Activated CD8-positive, alpha-beta T cell treated with anti-CD3 and anti-CD28 coated beads for 36 hours (primary cell): ENCODE measurements at places on chromosomes 11 and 22. TPM values are rescaled to one million over a fixed set of nuclear protein-coding genes. Genes with fewer than 3 reads are reported as not detected.

DNA sequence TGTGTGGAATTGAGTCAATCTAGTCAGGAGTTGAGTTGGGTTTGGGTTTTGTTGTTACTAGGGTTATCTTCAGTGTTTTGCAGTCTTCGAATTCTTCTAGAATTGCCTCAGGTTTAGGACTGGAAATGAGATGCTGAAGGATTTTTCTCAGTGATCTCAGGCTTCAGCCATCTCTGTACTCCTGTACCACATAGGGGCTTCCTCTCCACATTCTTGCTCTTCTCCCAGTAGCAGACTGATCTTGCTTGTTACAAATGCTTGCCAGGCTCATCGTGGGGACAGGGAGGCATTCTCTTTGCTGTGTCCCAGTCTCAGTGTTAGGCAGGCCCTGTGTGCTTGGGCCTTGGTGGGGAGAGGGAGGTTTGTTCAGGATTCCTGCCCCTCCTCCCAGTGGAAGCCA is 96.1 kb downstream of the LRRC32 start:
- no peak for DNase-seq

Gene HTATIP2
- 44.8 TPM for total RNA-seq

Gene P2RX3
- not detected for total RNA-seq

GRCh38 chr11:103234974-103235373 is 125.7 kb downstream of the DYNC2H1 start:
- DNase-seq: no peak

DNA sequence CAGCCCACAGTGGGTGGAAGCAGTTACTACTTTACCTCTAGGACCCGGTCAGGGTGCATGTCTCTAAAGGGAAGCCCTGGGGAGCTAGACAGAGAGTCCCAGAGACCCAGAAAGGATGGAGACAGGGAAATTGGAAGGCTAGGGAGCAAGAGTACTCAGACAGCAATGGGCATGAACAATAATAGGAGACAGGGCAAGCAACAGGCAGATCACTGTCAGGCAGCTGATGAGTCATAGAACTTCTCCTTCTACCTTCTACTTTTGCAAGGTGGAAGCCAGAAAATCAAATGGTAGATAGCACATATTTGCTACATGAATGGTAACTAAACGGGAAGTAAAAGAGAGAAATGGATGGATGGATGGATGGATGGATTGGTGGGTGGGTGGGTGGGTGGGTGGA is 19.6 kb downstream of the CD5 start:
- no peak for DNase-seq

DNA sequence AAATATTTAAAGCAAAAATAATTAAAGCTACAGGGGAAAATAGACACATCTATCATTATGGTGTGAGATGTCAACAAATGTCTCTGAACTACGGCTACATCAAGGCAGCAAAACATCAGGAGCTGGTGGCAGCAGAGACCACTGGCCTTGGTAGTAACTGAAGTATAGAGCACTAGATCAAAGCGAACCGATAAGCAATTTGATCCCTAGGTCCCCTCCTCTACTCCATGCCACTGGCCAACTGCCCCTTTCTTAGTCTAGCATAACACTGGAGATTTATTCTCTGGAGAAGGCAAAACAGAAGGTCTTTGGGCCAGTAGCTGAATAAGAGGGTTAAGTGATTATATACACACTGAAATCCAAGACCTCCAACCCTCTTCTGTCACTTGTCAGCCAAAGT is 13.6 kb upstream of the RAB3IL1 start:
- no peak for DNase-seq

Gene OR4C16
- not detected for total RNA-seq

Gene MED19
- total RNA-seq: 9.1 TPM

DNA sequence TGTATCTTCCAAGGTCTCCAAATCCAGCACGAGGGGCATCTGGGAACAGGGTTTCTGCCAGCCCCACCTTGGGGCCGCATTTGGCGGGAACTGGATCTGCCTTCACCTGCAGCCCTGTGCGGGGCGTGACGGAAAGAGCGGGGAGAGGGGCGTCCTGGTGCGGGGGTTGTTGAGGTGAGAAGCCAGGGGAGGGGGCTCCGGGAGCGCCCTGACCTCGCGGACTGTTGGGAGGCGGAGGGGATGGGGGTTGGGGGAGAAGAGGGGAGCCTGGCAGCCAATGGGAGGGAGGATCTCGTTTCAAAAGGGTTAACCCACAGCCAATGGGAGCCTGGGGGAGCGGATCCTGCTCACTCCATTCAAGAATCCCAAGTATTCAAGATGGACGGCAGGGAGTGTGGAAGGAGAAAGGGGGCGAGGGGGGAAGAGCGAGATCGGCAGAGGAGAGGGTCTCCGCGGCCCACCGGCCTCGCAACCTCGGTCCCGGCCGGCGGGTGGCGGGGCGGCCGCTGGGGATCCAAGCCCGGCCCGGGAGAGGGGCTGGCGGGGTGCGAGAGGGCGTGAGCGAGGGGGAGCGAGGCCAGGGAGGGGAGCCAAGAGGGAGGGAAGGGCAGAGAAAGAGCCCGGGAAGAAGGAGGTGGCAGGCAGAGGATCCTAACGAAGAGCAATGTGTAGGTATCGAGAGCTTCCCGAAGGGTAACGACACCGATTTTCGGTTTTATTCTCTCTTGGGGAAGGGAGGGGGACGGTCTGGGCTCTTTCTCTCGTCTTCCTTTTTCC is 11.5 kb downstream of the YPEL4 start:
- DNase-seq: peak; percentile 22

Gene KRTAP5-2
- total RNA-seq: not detected

DNA sequence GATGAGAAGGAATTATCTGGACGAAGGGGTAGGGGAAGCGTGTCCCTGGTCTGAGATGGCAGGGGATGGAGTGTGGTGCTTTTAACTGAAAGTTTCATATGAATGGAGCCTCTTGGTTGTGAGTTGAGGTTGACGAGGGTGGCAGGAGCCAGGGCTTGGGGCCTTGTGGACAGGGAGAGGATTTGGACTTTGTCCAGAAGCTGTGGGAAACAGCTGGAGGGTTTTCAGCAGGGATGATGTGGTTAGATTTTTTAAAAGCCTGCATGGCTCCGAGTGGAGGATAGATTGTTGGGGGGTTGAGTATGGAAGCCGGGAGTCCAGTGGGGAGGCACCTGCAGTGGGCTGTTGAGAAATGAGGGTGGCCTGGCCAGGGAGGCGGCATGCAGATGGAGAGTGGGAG is 24.8 kb downstream of the MYO7A start:
- DNase-seq: no peak

Gene KCNK4
- not detected for total RNA-seq

DNA sequence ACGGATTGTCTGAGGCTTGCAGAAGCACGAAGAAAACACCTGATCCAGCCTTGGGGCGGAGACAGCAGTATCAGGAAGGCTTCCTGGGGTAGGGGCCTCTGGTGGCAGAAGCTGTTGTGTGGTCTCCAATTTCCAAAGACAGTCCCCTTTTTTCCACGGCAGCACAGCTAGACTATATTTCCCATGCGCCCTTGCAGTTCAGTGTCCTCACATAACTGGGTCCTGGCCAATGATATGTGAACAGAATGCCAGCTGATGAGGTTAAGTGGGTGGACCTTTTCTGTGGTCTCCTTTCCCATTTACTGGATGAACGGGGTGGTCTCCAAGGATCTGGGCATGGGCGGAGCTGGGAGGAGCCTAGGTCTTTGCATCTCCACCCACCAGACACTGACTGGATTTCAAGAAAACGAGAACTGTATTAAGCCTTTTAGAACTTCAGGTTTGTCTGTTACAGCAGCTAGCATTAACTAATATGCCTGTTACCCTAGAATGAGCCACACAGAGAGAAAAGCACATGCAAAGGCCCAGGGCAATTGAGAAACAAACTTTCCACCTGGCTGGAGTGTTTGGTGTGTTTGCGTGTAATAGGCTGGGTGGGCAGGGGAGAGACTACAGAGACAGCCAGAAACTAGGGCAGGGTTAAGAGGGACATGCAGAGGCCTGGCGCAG is 6.2 kb downstream of the GAL3ST1 start:
- no peak for DNase-seq

DNA sequence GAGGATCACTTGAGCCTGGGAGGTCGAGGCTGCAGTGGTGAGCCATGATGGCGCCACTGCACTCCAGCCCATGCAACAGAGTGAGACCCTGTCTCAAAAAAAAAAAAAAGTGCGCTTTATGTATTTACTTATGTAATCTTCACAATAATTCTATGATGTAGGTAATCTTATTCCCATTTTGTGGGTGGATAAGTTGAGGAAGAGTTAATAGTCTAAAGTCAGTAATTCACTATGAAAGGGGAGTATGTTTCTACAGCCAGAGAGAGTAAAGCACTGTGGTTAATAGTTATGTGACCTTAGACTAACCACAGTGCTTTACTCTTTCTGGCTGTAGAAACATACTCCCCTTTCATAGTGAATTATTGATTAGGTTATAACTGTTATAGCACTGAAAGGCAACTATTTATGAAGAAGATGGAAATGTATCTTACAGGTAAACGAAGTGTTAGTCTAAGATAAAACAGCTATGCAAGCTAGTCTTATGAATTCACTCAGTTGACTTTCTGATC is 11.9 kb downstream of the CTR9 start:
- DNase-seq: no peak

GRCh38 chr22:44211946-44212930 is 31.5 kb downstream of the PARVG start:
- no peak for DNase-seq

GRCh38 chr22:24410110-24410856 is 17.1 kb upstream of the ADORA2A start:
- peak; percentile 71 for DNase-seq

- no peak for DNase-seq
These were observed 71.5 kb upstream of the BID start for GRCh38 chr22:17845790-17846189.

DNA sequence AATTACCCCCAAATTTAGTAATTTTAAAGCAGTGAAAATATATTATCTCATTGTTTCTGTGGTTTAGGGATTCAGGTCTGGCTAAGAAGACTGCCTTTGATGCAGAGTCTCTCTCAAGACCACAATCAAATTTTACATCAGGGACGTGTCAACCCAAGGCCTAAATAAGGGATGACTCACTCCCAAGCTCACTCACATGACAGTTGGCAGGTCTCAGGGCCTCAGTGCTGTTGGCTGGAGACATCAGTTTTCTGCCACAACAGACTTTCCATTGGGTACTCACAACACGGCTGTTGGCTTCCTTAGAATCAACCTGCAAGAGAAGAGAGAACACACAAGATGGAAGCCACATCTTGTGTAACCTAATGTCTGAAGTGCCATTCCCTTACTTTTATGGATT is 377.3 kb downstream of the FAM181B start:
- DNase-seq: no peak

DNA sequence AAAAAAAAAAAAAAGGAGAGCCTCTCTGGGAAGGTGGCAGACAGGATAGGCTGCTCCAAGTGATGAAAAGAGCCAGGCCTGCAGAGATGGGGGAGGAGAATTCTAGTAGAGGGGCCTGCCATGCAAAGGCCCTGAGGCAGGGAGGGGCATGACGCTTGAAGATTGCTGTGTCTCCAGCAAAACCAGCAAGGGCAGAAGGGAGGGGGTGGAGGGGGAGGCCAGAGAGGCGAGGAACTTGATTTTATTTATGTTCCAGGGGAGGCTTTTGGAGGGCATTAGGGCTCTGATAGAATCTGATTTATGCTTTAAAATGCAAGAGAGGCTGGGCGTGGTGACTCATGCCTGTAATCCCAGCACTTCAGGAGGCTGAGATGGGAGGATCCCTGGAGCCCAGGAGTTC is 16.7 kb upstream of the PACSIN2 start:
- no peak for DNase-seq

GRCh38 chr11:93921695-93922468 is 71.5 kb upstream of the VSTM5 start:
- peak; percentile 44 for DNase-seq

DNA sequence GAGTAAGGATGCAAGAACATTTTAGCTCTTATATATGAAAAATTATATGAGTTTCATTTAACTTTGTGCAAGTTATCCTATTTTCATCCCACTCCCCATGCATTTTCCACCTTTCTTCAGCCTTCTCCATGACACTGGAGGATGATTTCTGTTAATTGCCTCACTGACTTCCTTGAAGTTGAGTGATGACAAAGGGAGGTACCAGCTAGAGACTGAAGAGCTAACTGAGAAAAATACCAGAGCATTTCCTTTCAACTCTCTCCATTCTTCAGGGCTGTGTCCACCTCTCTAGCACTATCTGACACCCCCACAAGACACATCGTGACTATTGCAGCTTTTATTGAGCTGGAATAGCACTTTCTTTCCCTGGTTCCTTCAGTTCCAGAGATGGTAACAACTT is 711.6 kb upstream of the LRRC4C start:
- no peak for DNase-seq

Gene LRP4
- total RNA-seq: 0.36 TPM

Gene SCGB1C1
- not detected for total RNA-seq

- DNase-seq: peak; percentile 26
These were observed at the start of gene NCAM1 for GRCh38 chr11:112961146-112961668. Gene NCAM1, plus strand, starts transcription at chr11:112961420.

- peak; percentile 67 for DNase-seq
These were observed 8.9 kb downstream of the RELT start for GRCh38 chr11:73384872-73385689.

Gene DBX1
- total RNA-seq: not detected

DNA sequence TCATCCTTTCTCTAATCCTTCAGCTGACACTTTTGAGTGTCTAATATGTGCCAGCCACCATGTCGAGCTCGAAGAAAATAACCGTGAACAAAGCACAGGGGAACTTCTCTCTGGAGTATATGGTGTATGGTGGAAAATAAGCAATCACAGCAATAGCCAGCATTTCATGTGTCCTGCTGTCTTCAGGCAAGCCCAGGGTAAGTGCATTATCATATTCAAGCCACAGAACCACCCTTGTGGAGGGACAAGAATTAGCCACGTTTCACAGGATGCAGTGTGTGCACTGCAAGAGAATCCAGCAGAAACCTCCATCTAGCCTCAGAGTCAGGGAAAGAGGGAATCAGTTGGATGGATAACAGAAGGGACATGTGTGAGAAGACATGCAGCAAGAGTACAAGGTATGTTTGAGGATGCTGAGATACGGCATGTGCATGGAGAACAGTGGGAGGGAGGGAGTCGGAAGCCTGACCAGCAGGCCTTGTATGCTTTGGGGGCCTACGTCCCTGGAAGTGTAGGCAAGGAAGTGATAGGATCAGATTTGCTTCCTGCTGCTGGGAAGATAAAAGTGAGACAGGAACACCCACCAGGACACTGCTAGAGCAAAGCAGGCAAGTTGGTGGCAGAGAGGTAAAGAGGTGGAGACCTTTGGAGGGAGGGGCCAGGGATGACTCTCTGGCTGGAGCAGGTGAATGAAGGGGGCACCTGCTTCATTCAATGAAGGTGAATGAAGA is 14.7 kb upstream of the GNAZ start:
- no peak for DNase-seq

GRCh38 chr11:12626616-12627015 is 47.6 kb upstream of the TEAD1 start:
- no peak for DNase-seq

DNA sequence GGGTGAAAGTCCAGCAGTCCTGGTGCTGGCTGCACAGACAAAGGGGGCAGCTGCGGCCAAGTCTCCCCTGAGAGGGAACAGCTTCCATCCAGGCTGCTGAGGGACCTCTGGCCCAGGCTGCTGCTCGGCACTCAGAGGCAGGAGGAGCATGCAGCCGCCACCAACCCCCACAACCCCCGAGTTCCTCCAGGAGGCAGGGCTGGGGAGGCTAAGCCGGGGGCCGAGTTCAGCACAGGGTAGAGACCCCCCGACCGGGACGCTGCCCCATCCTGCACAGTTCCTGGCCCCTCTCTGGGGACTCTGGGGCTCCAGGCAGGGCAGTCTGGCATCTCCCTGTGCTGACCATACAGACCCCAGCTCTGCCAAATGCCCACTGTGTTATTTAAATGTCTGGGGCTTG is 20.2 kb downstream of the IGSF9B start:
- no peak for DNase-seq
